ENCODE measurements at places on chromosomes 6 and 20.

DNA sequence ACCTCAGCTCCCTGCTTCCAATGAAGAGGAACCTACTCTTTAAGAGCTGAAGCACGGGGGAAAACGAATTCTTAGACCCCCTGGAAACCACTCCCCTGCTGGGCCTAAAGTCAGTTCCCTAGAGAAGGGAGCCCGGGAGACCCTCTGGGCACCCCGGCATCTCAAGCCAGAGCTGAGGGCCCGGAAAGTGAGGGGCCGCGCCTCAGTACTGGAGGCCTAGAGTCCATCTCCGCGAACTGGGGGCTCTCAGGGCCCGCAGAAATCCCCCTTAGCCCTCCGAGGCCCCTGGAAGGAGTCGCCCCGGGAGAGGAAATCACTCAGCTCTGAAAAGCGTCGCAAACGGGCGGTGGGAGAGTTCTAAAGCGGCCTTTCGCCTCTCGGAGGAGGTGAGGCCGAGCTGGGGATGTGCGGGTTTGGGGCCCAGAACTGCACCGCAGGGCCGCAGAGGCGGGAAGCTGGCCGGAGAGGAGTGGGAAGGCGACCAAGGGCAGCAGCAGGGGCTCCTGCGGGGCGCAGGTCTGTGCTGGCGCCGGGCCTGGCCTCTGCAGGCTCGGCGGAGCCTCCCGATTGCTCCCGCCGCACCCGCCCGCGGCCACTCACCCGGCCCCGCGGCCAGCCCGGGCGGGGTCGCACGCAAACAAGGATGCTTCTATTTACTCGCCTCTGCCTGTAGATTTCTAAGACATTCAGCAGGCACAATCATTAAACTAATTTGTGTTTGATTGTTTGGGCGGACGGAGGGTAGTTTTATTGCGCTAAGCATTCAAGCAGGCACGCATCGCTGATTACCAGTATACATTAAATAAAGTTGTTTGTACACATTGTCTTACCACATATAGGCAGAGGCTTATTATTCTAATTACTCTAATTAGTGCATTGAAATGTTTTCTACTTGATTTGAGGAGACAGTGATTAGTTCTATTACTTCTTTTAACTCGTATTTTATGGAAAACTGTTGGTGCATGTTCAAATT is 9.2 kb downstream of the POU3F2 start:
- no peak for DNase-seq

DNA sequence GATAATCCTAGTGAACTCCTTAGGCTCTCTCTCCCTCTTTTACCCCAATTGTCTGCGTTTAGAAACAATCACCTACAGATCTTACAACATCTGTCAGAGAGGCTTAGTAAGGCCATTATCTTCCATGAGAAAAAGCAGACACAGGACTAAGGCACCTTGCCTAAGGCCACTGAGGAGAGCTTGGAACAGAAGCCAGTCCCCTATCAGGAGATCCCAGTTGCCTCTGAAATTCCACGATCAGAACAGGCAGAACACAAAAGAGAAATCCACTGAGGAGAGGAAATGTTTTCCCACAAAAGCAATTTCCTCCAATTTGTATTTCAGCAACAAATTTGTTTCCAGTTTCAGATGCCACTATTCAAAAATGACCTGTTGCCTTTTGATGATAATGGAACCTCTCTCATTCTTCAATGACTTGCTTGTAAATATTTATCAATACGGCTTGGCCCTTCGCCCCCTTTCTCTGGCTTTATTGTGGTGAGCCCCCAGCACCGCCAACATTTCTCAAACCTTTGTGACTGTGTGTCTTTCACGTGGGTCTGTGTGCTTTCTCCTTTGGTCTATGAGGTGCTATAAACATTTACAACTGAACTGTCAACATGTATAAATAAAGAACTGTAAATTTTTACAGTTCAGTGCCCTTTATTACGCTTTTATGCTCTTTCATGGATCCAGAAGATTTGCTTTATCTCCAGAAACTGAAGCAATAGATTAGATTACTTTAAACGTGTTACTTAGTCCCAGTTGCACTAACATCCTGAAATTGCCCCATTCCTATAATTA is 187.8 kb upstream of the PHACTR1 start:
- DNase-seq, result no peak

DNA sequence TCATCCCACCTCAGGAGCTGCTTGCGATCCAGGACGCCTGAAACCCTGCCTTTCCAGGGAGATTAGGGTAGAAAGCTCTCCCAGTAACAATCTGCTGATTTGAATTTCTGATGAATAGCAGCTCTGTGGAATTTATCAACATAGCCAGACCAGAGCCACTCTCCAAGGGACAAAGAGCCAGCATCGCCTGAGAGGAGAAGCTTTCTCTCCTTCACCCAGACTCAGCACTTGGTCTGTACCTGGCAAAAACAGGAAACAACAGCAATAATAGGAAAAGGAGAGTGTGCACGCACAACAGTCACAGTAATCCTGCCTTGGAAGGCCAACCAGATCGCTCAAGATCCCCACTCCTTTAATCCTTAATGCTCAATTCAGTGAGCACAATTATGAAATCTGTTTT is 22.3 kb upstream of the ROS1 start:
- DNase-seq, result no peak

DNA sequence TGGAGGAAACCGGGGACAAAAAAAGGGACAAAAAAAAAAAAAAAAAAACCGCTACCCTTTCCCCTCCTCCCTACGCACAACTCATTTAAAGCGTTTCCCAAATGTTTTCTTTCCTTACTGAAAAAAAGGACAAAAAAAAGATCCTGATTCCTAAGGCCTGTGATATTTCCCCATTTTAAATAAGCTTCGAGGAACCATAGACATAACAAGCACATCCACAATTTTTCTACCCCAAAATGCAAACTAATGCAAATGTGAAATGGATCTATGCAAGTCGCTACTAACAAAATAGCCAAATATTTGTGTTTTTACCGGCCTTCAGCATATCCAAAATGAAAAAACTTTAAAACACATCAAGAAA is 1.4 kb upstream of the ZNF217 start:
- DNase-seq, result no peak

- DNase-seq, result no peak
These were observed 4.1 kb upstream of the SIRPG start for GRCh38 chr20:1661542-1662299.

GRCh38 chr6:144896289-144896688 is 611.2 kb downstream of the UTRN start:
- no peak for DNase-seq

- DNase-seq, result no peak
These were observed 78.0 kb downstream of the PPP1R14C start for GRCh38 chr6:150220634-150221551.

DNA sequence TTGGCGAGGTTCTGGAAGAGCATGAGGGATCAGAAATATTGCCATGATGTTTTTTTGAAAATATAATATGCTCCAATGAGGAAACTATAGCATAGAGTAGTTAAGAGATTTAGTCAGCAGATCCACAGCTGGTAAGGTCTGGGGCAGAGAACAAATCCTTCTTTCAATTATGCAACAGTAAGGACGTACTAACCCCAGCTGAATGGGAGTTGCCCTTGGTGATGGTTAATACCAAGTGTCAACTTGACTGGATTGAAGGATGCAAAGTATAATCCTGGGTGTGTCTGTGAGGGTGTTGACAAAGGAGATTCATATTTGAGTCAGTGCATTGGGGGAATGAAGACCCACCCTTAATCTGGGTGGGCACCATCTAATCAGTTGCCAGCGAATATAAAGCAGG is 745.5 kb upstream of the NRSN1 start:
- no peak for DNase-seq

DNA sequence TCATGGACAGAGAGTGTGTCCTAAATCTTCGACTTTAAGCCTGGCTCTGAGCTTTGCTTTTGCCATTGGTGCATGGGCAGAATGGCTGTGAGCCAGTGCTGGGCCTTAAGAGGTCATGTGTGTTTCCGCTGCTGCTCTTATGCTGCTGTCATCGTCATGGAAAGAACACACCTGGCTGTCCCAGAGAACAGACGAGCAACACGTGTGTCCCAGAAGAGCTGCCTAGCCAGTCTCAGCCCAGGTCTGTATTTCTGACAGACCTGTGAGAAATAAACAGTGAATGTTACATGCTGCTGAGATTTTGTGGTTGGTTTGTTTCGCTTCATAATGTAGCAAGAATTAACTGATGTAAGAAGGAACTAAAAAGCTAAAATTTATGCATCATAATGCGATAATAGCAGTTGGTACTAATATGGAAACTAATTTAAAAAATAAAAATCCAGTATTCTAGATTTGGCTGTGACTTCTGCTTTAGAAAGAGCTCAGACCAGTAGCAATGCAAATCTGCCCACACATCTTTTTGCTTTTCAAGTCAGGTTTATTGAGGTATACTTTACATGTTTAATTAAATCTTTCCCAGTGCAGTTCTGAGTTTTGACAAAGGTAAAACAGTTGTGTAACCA is 11.5 kb upstream of the SCP2D1 start:
- DNase-seq, result no peak

DNA sequence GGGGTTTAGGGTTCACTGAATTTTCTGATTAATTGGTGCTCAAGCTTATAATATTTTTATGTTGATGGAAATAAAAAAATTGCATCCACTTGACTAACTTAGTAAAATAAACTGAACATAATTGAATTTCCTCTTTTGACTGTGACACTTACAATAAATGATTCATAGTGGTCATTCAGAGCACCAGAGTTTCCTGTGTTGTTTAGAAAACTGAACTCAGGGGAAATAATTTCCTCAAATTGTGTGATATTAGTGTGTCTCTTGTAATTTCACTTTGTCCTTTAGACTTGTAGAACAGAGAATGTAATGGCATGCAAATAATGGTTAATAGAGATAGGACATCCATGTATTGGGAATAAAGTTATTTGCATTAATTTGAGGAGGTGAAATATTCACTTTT is 319.7 kb upstream of the MAN1A1 start:
- no peak for DNase-seq
